Activated CD4-positive, alpha-beta T cell treated with anti-CD3 and anti-CD28 coated beads, Interleukin-2, amount 50 U/mL, for 1 hour (primary cell): ENCODE measurements at places on chromosomes 6 and 20.

GRCh38 chr20:25659999-25660398, 36.2 kb upstream of the NANP start:
- DNase-seq: no peak

GRCh38 chr6:73152966-73153757, 72.1 kb downstream of the KHDC1L start:
- DNase-seq: no peak

- DNase-seq: no peak
These were observed 63.5 kb upstream of the L3MBTL3 start for GRCh38 chr6:129954749-129955431.

- no peak for DNase-seq
These were observed 351.1 kb downstream of the HAO1 start for GRCh38 chr20:7589164-7589563.

GRCh38 chr20:13101706-13102105, 92.9 kb downstream of the SPTLC3 start:
- no peak for DNase-seq

DNA sequence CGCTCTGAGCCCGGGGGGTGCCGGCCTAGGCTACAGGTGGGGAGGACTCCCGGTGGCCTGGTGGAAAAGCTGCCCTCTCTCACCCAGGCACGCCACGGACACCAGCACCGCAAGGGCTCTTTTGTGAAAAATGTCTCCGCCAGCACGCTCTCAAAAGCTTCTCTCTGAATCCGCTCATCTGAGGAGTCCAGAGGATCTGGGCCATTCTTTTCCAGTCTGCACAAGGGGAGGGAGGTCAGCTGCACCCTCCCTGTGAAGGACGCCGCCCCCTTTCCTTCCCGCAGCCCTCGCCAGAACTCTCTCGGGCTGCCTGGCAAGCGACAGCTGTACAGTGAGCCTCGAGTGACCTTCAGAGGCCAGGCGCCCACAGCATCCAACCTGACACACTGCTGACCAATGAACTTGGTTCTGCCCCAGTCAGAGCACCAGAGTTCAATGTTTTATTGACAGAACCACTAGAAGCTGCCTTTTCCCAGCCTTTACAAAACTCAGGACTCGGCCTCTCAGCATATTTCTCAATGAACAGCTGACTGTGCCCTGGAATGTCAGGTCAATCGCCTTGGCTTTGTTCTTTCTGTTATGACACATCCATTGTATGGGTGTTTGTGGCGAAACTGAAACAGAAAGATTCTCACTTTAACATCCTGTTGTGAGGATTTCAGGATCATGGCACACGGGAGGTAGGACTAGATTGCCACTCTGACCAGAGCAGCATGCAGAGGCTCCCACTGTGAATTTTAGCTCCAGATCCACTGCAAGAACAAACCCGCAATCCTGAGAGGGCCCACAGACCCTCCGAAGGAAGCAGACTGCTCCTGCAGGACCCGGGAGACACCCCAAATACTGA, 26.7 kb downstream of the SERPINB9 start:
- no peak for DNase-seq

GRCh38 chr6:30689022-30689865, 1.5 kb downstream of the NRM start:
- DNase-seq: no peak
